ENCODE measurements at places on chromosomes 11 and 22. TPM values are rescaled to one million over a fixed set of nuclear protein-coding genes. Genes with fewer than 3 reads are reported as not detected.

GRCh38 chr22:38049812-38050619 lies 7.2 kb upstream of the PICK1 start:
- peaks cover 2% of the 10 kb centered on the region for H3K4me1 ChIP-seq
- no peaks in the 10 kb centered on the region for H3K36me3 ChIP-seq
- no peak overlapping the region for H3K4me3 ChIP-seq

DNA sequence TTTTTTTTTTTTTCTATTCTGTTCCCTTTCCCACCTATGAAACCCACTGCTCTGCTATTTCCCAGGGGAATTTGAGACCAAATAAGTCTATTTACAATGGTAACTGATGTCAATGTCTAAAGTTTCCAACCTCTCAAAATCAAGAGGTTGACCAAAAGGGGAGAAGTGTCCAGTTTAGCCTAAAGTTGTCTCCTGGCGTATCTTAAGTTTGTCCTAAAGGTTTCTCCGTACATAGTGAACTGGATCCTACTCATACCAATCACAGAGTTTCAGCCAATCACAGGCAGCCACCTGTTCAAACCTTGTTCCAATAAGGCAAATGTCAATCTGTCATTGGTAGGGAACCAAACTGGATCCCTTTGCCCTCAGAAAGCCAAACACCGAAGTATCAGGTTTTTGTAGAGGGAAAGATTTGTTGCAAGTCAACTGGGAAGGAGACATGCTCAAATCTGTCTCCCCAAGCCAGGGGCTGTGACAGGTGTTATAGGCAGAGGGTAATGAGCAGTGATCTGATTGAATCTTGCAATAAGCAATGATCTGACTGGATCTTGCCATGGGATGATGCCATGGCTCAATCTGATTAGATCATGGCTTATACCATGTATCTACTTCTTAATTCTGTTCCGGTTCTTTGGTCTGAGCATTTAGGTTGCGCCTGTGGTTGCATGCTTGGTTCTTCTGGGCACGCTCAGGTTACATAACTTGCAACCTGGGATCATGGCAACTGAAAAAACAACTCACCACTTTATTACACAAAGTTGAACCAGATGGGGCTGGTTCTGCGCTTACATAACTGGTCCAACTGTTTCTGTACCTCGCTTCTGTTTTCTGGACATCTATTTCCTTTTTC lies 1.1 kb upstream of the VPS37C start:
- H3K36me3 ChIP-seq, result no peaks in the 10 kb centered on the region
- H3K27ac ChIP-seq, result peak overlapping the region; percentile 86
- peak overlapping the region; percentile 88 for H3K4me3 ChIP-seq
- no peak for DNase-seq

GVQW3 gene
- total RNA-seq, result 4.2 TPM

- no peaks in the 10 kb centered on the region for H3K36me3 ChIP-seq
- DNase-seq, result no peak
- H3K4me1 ChIP-seq, result no peaks in the 10 kb centered on the region
- no peak overlapping the region for H3K4me3 ChIP-seq
Observed at GRCh38 chr11:22371160-22371559, 33.0 kb downstream of the SLC17A6 start.

- H3K27me3 ChIP-seq, result peaks cover 29% of the 10 kb centered on the region
- H3K4me3 ChIP-seq, result no peak overlapping the region
- no peaks in the 10 kb centered on the region for H3K4me1 ChIP-seq
- no peak for DNase-seq
- H3K27ac ChIP-seq, result no peak overlapping the region
Observed at GRCh38 chr11:15613789-15614188, 499.1 kb downstream of the INSC start.

DNA sequence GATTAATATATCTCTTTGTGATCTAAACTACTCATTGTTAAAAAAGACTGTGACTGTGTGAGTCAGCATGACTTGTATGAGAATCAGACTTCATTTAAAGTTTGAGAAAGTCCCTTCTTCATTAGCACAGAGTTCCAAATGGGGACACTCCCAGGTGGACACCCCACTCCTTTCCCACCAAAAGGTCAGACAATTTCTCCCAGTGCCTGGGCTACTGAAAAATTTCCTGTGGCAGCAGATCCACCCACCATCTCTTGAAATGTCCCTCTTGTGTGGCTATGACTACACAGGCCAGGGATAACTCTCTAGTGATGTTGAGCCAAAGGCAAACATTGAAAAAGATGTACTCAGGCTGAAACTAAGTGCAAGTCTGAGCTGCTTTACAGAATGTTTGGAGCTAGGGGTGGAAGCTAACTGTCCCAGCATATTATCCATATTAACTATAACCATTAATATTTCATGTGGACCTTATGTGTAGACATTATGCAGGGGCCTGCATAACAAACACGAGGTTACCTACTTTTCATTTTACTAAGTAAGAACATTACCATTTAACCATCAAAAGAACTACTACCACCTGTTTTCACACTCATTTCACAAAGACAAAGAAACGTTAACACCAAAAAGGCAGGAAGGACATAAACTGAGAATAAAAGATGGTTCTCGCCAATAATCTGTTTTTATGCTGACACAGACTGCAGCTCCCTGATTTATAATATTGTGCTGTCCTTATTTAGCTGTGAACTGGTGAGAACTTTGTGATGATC lies 44.8 kb downstream of the MMP20 start:
- no peaks in the 10 kb centered on the region for H3K36me3 ChIP-seq
- no peak for DNase-seq
- H3K4me1 ChIP-seq, result peaks cover 4% of the 10 kb centered on the region
- no peak overlapping the region for H3K4me3 ChIP-seq

- H3K4me3 ChIP-seq, result no peak overlapping the region
- peaks cover 22% of the 10 kb centered on the region for H3K27me3 ChIP-seq
- no peak overlapping the region for H3K27ac ChIP-seq
- H3K36me3 ChIP-seq, result no peaks in the 10 kb centered on the region
- peaks cover 2% of the 10 kb centered on the region for H3K4me1 ChIP-seq
Observed at GRCh38 chr11:76266286-76267100, 60.2 kb upstream of the WNT11 start.

DNA sequence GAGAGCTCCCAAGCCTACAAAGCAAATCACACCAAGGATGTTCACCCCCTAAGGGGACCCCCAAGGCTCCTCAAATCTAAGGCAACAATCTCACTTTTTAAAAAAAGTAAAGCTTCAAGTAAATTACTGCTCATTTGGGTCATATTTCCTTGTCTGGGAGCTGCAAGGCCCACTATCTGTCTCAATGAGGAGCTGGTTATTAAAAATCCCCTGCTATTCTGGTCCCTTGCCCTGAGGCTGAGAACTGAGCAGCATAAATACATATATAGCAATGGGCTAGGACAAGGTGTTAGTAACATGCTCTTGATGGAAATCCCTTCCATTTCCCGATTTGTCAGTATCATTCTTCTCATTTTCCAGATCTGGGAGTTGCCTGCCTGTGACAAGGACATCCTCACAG lies 119.2 kb downstream of the ETS1 start:
- no peak for DNase-seq
- H3K36me3 ChIP-seq, result peaks cover 59% of the 10 kb centered on the region
- peaks cover 84% of the 10 kb centered on the region for H3K4me1 ChIP-seq
- H3K27me3 ChIP-seq, result no peaks in the 10 kb centered on the region
- peak overlapping the region; percentile 33 for H3K4me3 ChIP-seq

GRCh38 chr11:29282088-29282487 lies 734.7 kb downstream of the KCNA4 start:
- peak overlapping the region; percentile 15 for H3K27ac ChIP-seq
- no peak for DNase-seq
- peaks cover 18% of the 10 kb centered on the region for H3K4me1 ChIP-seq
- H3K36me3 ChIP-seq, result no peaks in the 10 kb centered on the region
- H3K4me3 ChIP-seq, result no peak overlapping the region
- H3K27me3 ChIP-seq, result no peaks in the 10 kb centered on the region

- H3K27me3 ChIP-seq, result peaks cover 14% of the 10 kb centered on the region
- H3K4me1 ChIP-seq, result peaks cover 1% of the 10 kb centered on the region
- H3K4me3 ChIP-seq, result no peak overlapping the region
- no peak overlapping the region for H3K27ac ChIP-seq
- no peaks in the 10 kb centered on the region for H3K36me3 ChIP-seq
Observed at GRCh38 chr11:131609337-131609736, 238.9 kb downstream of the NTM start.

GRCh38 chr22:50481045-50481439 lies 301 bp upstream of the ADM2 start:
- peak overlapping the region; percentile 66 for H3K4me3 ChIP-seq
- H3K27ac ChIP-seq, result no peak overlapping the region
- peaks cover 4% of the 10 kb centered on the region for H3K4me1 ChIP-seq
- H3K36me3 ChIP-seq, result peaks cover 2% of the 10 kb centered on the region
- DNase-seq, result no peak

SERPIND1 gene
- total RNA-seq, result not detected

OVCH2 gene
- not detected for total RNA-seq

- no peak for DNase-seq
- H3K4me1 ChIP-seq, result peaks cover 11% of the 10 kb centered on the region
- H3K27ac ChIP-seq, result no peak overlapping the region
- H3K36me3 ChIP-seq, result peaks cover 5% of the 10 kb centered on the region
- no peaks in the 10 kb centered on the region for H3K27me3 ChIP-seq
- H3K4me3 ChIP-seq, result no peak overlapping the region
Observed at GRCh38 chr22:40578171-40578570, 58.3 kb downstream of the MRTFA start.

OR5AR1 gene
- not detected for total RNA-seq

DNA sequence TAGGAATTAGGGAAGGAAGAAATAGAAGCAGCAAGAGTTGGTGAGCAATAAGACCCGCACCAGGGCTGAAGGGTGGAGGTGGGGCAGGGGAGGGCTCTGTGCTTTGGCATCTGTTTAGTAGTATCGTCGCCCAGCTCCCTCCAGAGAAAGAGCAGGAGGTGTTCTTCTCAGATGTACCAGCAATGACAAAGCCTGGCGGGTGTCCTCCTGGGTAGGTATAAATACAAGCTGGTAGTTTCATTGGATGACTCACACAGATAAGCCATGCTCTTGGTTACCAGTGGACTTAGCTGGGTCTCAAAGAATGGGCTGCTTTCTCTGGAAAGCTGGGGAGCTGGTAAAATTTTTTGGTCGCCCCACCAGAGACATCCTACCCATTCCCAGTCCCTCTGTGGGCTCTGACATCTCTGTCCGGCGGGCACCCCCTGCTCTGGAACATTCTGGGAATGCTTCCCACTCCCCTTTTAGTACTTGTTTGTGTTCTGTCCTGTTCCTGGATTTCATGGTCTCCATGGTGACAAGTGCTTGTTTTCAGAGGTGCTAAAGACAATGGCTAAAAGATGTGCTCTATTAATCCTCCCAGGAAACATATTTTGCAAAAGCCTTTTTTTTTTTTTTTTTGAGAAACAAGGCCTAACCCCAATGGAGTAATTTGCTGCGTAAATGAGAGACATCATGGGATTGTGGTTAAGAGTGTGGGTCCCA lies 15.4 kb upstream of the TUBA8 start:
- no peaks in the 10 kb centered on the region for H3K4me1 ChIP-seq
- no peak overlapping the region for H3K27ac ChIP-seq
- no peak overlapping the region for H3K4me3 ChIP-seq
- DNase-seq, result no peak

DNA sequence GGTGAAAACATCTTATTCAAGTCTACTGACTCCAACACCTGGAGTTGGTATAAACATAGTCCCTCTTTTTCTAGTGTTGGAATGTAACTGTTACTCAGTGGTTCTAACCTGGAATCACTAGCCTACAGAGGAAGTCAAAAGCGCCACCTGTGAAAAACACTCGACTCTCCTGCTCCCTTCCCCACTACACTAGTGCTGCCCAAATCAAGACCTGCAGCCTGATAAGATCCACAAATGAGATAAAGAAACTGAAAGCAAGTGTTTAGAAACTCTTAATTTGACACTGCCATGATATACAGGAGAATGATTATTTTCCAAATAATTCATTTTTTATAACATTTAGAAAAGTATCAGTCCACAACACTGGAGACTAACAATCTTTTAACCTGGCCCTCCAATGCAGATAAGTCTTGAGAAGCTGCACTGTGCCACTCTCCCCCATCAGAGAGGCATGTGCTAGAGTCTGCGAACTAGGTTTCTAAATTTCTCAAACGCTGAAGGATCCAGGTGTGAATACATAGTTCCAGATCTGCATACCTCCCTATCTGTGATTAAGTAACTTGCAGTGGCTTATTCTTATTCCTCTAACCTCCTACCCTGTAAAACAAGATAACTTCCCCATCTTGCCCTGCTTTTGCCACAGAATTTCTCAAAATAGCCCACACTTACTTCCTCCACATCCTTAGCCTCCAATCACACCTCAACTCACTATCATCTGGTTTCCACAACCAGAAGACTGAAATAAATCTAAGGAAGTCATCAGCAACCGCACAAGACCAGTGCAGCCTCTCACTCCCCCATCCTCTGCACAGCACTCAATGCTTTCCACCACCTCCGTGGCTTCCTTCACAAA lies 88.1 kb downstream of the RRAS2 start:
- no peak overlapping the region for H3K27ac ChIP-seq
- peaks cover 32% of the 10 kb centered on the region for H3K36me3 ChIP-seq
- H3K27me3 ChIP-seq, result no peaks in the 10 kb centered on the region

GRCh38 chr11:12150831-12151382 lies 40.5 kb downstream of the MICAL2 start:
- no peak overlapping the region for H3K27ac ChIP-seq
- no peak overlapping the region for H3K4me3 ChIP-seq
- H3K36me3 ChIP-seq, result no peaks in the 10 kb centered on the region
- no peaks in the 10 kb centered on the region for H3K27me3 ChIP-seq
